Lung (tissue), 17 donors: ENCODE measurements at places on chromosomes 7 and 10. TPM values are rescaled to one million over a fixed set of nuclear protein-coding genes. Genes with fewer than 3 reads are reported as not detected.

PSD gene
- polyA plus RNA-seq: 1.1 TPM

FRG2B gene
- polyA plus RNA-seq: not detected

GRCh38 chr10:23448802-23449570 is 10.1 kb downstream of the OTUD1 start:
- H3K27ac ChIP-seq: no peak overlapping the region
- H3K27me3 ChIP-seq: no peaks in the 10 kb centered on the region
- H3K4me1 ChIP-seq: no peaks in the 10 kb centered on the region
- DNase-seq: peak; percentile 16
- H3K4me3 ChIP-seq: no peak overlapping the region
- H3K36me3 ChIP-seq: peaks cover 2% of the 10 kb centered on the region

PPA1 gene
- 251 TPM for polyA plus RNA-seq

- peak; percentile 31 for DNase-seq
- H3K4me3 ChIP-seq: no peak overlapping the region
- H3K36me3 ChIP-seq: no peaks in the 10 kb centered on the region
- H3K27ac ChIP-seq: no peak overlapping the region
- H3K4me1 ChIP-seq: no peaks in the 10 kb centered on the region
These were observed 56.0 kb downstream of the PRF1 start for GRCh38 chr10:70546584-70546983.

FAM107B gene
- 57.1 TPM for polyA plus RNA-seq

DNA sequence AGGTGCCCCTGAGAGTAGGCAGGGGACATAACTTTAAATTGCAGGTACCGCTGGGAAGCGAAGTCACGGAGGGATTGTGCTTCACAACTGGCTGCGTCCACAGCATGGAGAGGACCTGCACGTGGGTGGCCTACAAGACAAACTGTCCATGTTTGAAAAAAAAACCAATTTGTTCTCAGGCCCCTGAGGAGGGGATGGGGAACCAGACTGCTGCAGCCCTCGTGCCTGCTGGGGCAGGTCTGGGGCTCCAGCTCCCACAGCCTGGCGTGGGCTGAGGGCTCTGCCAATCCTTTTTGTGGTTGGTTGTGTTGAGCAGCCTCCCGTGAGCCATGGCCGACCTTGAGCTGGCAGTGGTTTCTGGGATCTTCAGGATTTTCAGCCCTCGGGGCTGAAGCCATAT is 9.7 kb downstream of the SFRP5 start:
- peaks cover 7% of the 10 kb centered on the region for H3K36me3 ChIP-seq
- H3K27me3 ChIP-seq: no peaks in the 10 kb centered on the region
- no peak overlapping the region for H3K27ac ChIP-seq
- no peak for DNase-seq
- no peaks in the 10 kb centered on the region for H3K4me1 ChIP-seq

DNA sequence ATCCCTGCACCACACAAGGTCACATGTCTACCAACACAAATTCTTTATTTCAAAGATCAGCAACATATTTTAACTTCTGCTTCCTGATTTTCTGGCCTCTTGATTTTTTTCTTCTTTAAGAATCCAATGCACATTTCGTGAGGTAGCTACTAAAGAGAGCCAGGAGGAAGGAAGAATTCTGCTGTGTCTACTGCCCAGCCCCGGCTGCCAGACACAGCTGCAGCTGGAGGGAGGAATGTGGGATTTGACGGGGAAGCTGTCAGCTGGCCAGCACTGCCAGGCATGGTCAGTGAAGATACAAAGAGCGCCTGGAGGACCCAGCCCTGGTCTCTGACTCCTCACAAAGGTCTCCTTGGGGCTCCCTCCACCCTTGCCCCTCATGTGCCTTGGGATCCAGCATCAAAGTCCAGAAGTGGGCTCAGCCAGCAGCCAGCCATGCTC is 6.9 kb upstream of the AOC1 start:
- H3K27ac ChIP-seq: no peak overlapping the region
- H3K27me3 ChIP-seq: no peaks in the 10 kb centered on the region
- no peaks in the 10 kb centered on the region for H3K36me3 ChIP-seq
- H3K4me3 ChIP-seq: no peak overlapping the region
- peak; percentile 73 for DNase-seq

- H3K27ac ChIP-seq: no peak overlapping the region
- H3K4me3 ChIP-seq: no peak overlapping the region
- peak; percentile 86 for DNase-seq
- H3K27me3 ChIP-seq: peaks cover 2% of the 10 kb centered on the region
These were observed 417.9 kb downstream of the RPS24 start for GRCh38 chr10:78451592-78451991.

- no peak overlapping the region for H3K4me3 ChIP-seq
- no peak for DNase-seq
- H3K36me3 ChIP-seq: no peaks in the 10 kb centered on the region
- H3K27me3 ChIP-seq: no peaks in the 10 kb centered on the region
These were observed 479.7 kb upstream of the PCDH15 start for GRCh38 chr10:55280696-55281095.

DNA sequence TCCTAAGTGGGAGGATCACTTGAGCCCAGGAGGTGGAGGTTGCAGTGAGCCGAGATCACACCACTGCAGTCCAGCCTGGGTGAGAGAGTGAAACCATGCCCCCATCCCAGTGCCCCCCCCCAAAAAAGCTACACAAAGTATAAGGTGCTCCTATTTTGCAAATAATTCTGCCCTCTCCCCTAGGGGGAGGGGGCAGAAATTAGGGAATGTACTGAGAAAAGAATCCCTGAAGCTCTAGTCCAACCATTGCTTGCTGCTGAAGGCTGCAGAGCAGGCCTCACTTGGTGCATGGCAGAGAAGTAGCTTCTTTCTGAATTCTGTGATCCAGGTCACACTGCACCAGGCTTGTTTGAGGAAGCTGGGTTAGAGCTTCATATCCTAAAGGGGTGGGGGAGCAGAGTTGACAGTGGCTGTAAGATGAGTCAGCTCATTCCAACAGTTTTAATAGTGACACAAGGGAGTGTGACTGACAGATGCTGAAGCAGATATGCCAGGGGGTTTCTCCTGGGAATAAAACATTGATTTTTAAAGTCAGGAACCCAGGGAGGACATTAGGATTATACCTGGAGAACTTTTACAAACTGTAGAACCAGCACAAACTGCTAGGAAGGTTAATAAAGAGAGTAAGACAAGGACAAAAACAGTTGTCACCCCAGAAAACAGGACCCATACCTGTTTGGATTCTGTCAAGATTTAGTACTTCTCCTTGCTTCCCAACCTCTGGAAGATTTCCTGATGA is 32.8 kb upstream of the STRIP2 start:
- H3K36me3 ChIP-seq: peaks cover 11% of the 10 kb centered on the region
- H3K27me3 ChIP-seq: no peaks in the 10 kb centered on the region
- H3K4me3 ChIP-seq: no peak overlapping the region

- H3K27ac ChIP-seq: no peak overlapping the region
- H3K4me3 ChIP-seq: no peak overlapping the region
- H3K36me3 ChIP-seq: no peaks in the 10 kb centered on the region
- peaks cover 3% of the 10 kb centered on the region for H3K4me1 ChIP-seq
These were observed 99.2 kb downstream of the ARID5B start for GRCh38 chr10:62000726-62001125.

GRCh38 chr10:93352638-93353383 is 129.3 kb downstream of the MYOF start:
- H3K4me3 ChIP-seq: no peak overlapping the region
- no peaks in the 10 kb centered on the region for H3K27me3 ChIP-seq

NYAP1 gene
- 0.39 TPM for polyA plus RNA-seq

GRCh38 chr10:21015851-21016250 is 118.7 kb upstream of the NEBL start:
- DNase-seq: no peak
- H3K4me3 ChIP-seq: no peak overlapping the region
- H3K27ac ChIP-seq: no peak overlapping the region
- H3K36me3 ChIP-seq: peaks cover 4% of the 10 kb centered on the region
- H3K27me3 ChIP-seq: no peaks in the 10 kb centered on the region
- no peaks in the 10 kb centered on the region for H3K4me1 ChIP-seq

CCDC172 gene
- polyA plus RNA-seq: not detected
